ENCODE measurements at places on chromosomes 12 and 14.

DNA sequence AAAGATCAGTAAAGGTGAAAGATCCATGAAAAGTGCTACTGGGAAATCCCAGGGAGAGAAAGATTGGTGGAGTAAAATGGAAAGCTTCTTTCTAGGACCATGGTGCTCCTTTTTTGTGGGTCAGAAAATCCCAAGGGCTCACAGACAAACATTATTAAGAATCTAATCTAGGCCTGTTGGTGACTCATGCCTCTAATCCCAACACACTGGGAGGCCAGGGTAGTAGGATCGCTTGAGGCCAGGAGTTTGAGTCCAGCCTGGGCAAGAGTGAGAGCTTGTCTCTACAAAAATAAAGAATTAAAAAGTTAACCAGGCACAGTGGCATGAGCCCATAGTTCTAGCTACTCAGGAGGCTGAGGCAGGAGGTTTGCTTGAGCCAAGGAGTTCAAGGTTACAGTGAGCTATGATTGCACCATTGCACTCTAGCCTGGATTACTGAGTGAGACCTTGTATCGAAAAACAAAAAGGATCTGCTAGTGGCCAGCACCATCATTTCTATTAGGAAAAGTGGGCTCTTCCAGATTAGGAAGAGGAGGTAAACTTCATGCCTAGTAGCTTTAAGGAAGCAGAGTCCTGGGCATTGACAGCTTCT, 43.0 kb downstream of the TXNRD1 start:
- DNase-seq: no peak

DNA sequence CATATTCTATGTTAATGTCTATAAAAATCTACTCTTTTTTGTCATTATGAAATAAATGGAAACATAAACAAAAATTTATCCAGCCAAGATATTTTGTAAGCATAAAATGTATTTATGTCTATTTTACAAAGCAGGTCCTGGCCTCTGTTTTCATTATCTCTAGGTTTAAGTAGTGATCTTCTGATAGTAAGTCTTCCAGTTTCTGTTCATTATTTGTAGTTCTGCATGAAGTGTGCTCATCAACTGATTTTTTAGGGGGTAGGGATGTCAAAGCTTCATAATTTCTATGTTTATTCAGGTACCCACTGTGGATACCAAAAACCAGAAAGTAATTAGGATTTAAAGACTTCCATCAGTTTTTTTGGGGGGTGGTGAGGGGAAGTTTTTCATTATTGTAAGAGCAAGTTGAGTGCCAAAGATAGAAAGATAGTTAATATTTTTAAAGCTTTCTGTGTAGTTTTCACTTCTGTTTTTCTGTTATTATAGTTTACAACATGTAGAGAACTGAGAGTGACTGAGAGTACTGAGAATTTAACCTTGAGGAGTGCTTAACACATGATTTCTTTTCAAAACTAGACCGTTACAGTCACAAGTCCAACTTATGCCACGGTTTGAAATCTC, 30.6 kb upstream of the LMO3 start:
- DNase-seq: no peak

DNA sequence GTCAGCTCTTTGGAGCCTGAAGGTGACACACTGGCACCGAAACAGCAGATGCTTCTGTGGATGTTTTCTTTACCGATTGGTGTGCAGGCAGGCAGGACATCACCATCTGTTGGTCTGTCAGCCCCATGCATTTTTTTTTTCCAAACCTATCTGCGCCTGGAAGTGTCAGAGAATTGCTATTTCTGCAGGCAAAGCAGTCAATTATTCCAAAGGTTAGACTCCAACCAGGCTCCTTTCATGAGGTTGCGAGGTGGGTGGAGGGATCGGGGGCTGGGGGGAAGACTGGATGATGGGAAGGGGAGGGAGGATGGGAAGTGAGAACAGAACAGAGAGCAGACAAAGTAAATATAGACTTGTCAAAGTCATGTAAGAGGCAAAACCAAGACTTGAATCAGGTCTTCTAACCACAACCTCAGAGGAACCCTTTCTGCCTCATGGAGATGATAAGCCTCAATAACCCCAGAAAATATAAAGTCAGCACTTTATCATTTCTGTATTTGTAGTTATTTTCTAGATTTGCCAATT, 117.7 kb downstream of the OTOGL start:
- DNase-seq: no peak

- DNase-seq: no peak
Measured at GRCh38 chr12:118607831-118608230, 231.5 kb downstream of the SUDS3 start.

DNA sequence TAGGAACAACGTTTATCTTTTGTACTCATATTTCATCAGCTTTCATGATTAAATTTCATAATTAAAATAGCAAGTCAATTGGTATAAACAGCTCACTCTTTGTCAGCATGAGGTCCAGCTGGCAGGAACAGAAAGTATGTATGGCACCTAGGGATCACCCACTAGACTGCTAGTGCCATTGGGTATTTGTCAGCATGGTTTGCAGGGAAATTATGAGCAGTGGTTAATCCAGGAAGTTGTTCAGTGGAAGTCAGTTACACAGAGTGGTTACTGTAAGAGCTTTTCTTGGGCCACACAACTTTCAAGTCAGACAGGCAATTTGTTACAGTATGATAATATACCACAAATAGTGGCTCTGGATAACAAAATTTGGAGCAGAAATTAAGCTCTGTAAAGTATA, 340.3 kb upstream of the RGS6 start:
- DNase-seq: no peak

GRCh38 chr12:94817695-94818075, 167.3 kb upstream of the TMCC3 start:
- no peak for DNase-seq

GRCh38 chr12:99232324-99232723, 415.2 kb upstream of the GARIN6 start:
- no peak for DNase-seq

DNA sequence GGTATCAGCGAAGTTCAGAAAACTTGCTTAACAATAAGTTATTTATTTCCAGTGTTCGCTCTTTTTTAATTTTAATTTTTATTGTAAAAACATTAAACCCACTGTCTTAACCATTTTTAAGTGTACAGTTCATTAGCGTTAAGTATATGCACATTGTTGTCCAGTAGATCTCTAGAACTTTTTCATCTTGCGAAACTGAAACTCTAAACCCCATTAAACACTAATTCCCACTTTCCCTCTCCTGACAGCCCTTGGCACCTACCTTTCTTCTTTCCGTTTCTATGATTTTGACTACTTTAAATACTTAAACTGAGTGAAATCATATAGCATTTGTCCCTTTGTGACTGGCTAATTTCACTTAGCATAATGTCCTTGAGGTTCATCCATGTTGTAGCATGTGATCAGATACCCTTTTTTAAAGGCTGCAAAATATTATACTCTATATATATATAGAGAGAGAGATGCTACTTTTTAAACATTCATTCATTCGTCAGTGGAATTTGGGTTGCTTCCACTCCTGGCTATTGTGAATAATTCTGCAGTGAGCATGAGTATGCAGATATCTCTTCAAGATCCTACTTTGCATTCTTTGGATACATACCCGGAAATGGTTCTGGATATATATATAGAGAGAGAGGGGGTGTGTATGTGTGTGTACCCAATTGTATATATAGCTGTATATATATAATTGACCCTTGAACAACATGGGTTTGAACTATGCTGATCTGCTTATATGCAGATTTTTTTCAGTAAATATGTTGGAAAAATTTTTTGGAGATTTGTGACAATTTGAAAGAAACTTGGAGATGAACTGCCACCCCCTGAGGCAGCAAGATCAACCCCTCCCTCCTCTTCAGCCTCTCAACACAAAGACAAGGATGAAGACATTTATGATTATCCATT, 74.7 kb upstream of the EVL start:
- DNase-seq: no peak

DNA sequence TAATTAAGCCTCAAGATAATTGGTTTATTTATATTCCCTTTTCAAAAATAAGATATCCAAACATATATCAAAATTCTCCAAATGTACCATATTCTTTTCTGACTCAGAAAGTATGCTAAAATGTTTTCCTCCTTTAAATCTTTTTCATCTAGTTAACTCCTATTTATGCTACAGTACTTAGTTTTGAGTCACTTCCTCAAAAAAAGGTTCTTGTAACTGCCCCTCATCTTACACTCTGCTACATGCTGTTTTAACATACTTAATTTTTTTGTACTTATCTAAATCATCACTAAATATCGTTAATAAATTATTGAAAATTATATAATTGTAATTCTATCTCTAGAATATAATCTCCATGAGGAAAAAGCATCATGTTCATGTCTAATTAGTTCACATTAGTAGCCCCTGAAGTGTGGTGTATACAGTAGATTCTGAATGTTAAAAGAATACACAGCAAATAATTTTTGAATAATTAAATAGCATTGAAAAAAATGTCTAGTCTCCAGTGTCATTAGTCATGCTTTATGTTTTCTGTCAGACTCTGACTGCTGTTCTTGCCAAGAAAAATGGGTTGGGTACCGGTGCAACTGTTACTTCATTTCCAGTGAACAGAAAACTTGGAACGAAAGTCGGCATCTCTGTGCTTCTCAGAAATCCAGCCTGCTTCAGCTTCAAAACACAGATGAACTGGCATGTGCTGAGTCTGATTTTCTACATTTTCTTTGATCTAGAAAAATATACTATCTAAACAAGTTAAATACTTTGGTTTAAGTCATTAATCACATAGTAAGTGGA, 3.5 kb downstream of the KLRD1 start:
- DNase-seq: no peak

- no peak for DNase-seq
Measured at GRCh38 chr12:25001311-25001710, 52.4 kb upstream of the BCAT1 start.

Data from left hindlimb (tissue), 1 donor.